Liver (tissue), 10 donors: ENCODE measurements at places on chromosomes 16 and 17. TPM values are rescaled to one million over a fixed set of nuclear protein-coding genes. Genes with fewer than 3 reads are reported as not detected.

The FGF11 gene
- 0.25 TPM for total RNA-seq

The ITGAX gene
- total RNA-seq = 9.6 TPM

The NUDT7 gene
- total RNA-seq = 15.4 TPM

The CACNG5 gene
- not detected for total RNA-seq
